ENCODE measurements at places on chromosomes 1 and 21. TPM values are rescaled to one million over a fixed set of nuclear protein-coding genes. Genes with fewer than 3 reads are reported as not detected.
A peak's percentile ranks its signal among the peaks of the same experiment; 100 is the strongest.

NTMT2 gene
- not detected for total RNA-seq

CD53 gene
- not detected for total RNA-seq

CRNN gene
- not detected for total RNA-seq

LIX1L gene
- 12.5 TPM for total RNA-seq

LRRC53 gene
- total RNA-seq: not detected

CELA2B gene
- total RNA-seq: not detected

TPR gene
- total RNA-seq: 39.3 TPM

- H3K4me1 ChIP-seq: peaks cover 10% of the 10 kb centered on the region
- peaks cover 10% of the 10 kb centered on the region for H3K36me3 ChIP-seq
- H3K27ac ChIP-seq: no peak overlapping the region
- H3K4me3 ChIP-seq: no peak overlapping the region
- H3K27me3 ChIP-seq: no peaks in the 10 kb centered on the region
These were observed 7.6 kb downstream of the MTF1 start for GRCh38 chr1:37851782-37852210.

DNA sequence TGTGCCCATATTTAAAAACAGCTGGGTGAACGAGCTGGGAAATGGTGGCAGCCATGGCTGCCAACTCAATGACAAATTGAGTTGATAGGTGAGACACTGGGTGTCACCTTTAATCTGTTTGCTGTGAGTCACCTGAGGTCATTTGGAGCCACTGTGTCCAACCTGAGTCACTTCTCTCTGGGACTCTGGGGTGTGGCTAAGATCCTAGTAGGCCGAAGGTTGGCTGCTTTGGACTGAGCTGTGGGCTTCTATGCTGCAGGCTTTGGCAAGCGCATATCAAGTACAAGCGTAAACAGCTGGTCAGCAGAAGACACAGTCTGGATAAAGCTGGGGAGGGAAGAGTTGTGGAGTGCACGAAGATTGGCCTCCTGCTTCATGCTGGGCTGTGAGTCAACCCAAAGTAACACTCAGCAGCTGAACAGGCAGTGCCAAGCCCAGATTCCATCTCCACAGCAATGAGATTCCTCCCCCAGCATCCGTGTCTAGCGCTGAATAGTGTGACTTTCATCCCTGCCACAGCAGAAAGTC is 24.0 kb downstream of the TEX35 start:
- DNase-seq: peak; percentile 94
- H3K4me3 ChIP-seq: peak overlapping the region; percentile 46
- H3K27ac ChIP-seq: peak overlapping the region; percentile 99
- no peaks in the 10 kb centered on the region for H3K27me3 ChIP-seq

DNA sequence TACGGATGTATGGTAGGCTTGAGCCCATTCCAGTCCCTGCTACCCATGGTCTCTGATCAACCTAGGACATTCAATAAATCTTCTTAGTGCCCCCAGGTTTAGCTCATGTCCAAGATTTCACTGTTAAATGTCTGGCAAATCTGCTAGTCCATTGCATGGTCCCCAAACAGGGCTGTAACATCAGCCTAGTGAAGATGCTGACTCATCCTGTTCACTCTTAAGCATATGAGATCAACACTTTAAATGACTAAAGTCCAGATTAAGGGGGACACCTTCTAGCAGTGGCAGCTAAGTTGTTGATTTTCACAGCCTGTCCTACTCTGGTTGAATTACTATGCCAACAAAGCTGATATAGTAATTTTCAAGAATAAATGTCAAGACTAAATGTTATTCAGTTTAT is 46.5 kb upstream of the NUF2 start:
- H3K27me3 ChIP-seq: no peaks in the 10 kb centered on the region
- H3K27ac ChIP-seq: no peak overlapping the region
- H3K36me3 ChIP-seq: peaks cover 19% of the 10 kb centered on the region
- H3K4me3 ChIP-seq: no peak overlapping the region
- no peak for DNase-seq

DNA sequence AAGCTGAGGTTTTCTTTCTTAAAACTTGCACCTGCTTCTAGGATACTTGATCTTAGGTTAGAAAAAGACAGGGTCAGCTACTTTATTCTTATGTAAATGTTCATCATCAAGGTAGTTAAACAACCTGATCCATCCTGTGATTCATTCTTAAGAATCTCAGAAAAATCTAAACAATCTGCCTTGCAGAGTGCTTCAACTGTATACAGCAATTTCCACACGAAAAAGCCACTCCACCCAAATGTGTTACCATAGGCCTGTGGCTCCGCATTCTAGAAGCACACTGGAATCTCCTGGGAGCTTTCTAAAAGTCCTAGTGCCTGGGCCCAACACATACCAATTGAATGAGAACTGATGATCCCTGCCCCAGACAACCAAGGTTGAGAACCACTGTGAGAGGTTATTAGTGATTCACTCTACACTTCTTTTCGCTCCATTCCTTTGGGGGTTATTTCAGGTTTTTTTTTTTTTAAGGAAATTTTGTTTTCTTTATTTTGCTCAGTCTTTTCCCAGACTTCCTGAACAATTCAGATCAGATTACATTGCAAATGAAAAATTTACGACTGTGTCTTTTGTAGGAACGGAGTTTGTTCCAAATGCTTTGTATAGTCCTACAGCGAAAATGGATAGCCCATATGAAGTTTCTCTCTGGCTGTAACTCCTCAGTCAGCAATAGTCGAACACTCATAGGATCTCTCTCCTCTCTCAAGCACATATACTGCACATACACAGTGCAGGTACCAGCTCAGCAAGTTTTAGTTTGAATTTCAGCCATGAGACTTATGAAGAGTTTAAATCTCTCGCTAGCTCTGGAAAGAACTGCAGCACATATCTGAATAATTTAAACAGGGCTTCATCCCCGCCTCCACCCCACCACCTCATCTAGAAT is 16.1 kb downstream of the SMYD2 start:
- H3K4me1 ChIP-seq: peaks cover 23% of the 10 kb centered on the region
- no peaks in the 10 kb centered on the region for H3K36me3 ChIP-seq
- peak overlapping the region; percentile 3 for H3K4me3 ChIP-seq

- no peaks in the 10 kb centered on the region for H3K27me3 ChIP-seq
- H3K4me3 ChIP-seq: no peak overlapping the region
- peak; percentile 90 for DNase-seq
- H3K4me1 ChIP-seq: peaks cover 14% of the 10 kb centered on the region
- H3K27ac ChIP-seq: peak overlapping the region; percentile 96
These were observed 1770.9 kb downstream of the BRINP3 start for GRCh38 chr1:188706742-188707141.

GRCh38 chr1:156897078-156897825 is 3.7 kb downstream of the PEAR1 start:
- H3K27me3 ChIP-seq: no peaks in the 10 kb centered on the region
- H3K36me3 ChIP-seq: no peaks in the 10 kb centered on the region
- H3K27ac ChIP-seq: peak overlapping the region; percentile 81
- H3K4me1 ChIP-seq: peaks cover 34% of the 10 kb centered on the region
- H3K4me3 ChIP-seq: peak overlapping the region; percentile 57
- DNase-seq: peak; percentile 74

- no peaks in the 10 kb centered on the region for H3K27me3 ChIP-seq
- H3K4me3 ChIP-seq: no peak overlapping the region
- no peaks in the 10 kb centered on the region for H3K4me1 ChIP-seq
- no peak overlapping the region for H3K27ac ChIP-seq
These were observed 54.6 kb upstream of the SIPA1L2 start for GRCh38 chr1:232684371-232685105.

- no peaks in the 10 kb centered on the region for H3K27me3 ChIP-seq
- peaks cover 23% of the 10 kb centered on the region for H3K36me3 ChIP-seq
- peak overlapping the region; percentile 45 for H3K4me3 ChIP-seq
- peak overlapping the region; percentile 41 for H3K27ac ChIP-seq
- H3K4me1 ChIP-seq: peaks cover 56% of the 10 kb centered on the region
- peak; percentile 56 for DNase-seq
These were observed 8.7 kb downstream of the PDXK start for GRCh38 chr21:43727519-43728153.

- no peak overlapping the region for H3K4me3 ChIP-seq
- H3K4me1 ChIP-seq: peaks cover 6% of the 10 kb centered on the region
- no peak for DNase-seq
- peaks cover 23% of the 10 kb centered on the region for H3K27me3 ChIP-seq
- no peak overlapping the region for H3K27ac ChIP-seq
These were observed 10.6 kb downstream of the SPRR5 start for GRCh38 chr1:152957561-152957960.

DNA sequence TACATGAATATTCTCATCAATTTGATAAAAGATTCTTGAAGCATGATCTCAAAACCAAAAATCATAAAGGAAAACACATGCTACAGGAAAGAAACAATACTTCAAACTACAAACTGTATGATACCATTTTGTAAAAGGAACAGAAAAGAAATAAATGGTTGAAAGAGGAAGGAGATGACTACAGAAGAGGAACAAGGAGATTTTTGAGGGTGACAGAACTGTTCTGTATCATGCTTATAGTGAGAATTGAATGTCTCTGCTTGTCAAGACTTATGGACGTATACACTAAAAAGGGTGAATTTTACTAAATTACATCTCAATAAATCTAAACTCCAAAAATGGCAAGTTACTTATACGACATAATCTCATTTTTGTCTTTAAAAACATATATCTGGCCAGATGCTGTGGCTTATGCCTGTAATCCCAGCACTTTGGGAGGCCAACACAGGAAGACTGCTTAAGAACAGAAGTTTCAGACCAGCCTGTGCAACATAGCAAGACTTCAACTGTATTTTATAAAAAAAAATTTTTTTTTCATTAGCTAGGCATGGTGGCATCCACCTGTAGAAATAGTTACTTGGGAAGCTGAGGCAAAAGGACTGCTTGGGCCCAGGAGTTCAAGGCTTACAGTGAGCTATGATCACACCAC is 125.4 kb downstream of the EIF4G3 start:
- DNase-seq: no peak
- no peak overlapping the region for H3K4me3 ChIP-seq
- no peaks in the 10 kb centered on the region for H3K36me3 ChIP-seq
- no peak overlapping the region for H3K27ac ChIP-seq
- peaks cover 9% of the 10 kb centered on the region for H3K4me1 ChIP-seq

DNA sequence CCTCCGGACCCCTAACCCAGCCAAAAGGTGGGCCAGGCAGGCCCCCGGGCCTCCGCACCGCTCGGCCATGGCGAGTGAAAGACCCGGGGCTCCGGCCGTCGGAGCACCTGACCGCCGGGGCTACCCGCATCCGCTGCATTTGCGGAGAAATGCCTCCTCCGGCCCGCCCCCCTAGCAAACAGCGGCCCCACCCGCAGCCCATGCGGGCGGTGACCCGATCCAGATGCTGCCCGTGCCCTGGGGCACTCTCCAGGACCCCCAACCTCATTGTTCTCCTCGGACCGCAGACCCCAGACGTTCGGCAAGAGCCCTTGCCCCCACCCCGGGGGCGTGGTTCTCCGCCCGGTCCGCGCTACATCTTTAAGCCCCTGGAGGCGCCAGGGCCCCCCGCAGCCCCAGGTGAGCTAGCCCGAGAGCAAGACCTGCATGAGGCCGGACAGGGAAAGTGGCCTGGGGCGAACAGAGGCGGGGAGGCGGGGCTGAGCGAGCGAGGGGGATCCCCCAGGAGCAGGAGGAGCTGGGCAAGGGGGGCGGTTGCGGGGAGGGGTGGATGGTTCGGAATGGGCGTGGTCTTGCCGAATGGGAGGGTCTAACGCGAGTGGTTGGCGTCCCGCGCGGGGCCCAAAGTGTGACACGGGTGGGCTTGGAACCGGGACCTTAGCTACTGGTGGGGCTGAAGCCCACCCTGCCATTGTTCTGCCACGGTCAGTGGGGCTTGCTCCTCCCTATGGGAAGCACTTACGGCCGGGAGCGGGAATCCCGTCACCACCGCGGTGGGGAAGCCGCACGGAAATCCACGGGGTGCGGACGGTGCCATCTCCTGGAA is 6.3 kb upstream of the CRYBG2 start:
- no peak for DNase-seq
- peaks cover 22% of the 10 kb centered on the region for H3K4me1 ChIP-seq
- H3K27me3 ChIP-seq: no peaks in the 10 kb centered on the region
- H3K36me3 ChIP-seq: no peaks in the 10 kb centered on the region
- H3K4me3 ChIP-seq: no peak overlapping the region

- no peaks in the 10 kb centered on the region for H3K27me3 ChIP-seq
- H3K4me1 ChIP-seq: no peaks in the 10 kb centered on the region
- no peaks in the 10 kb centered on the region for H3K36me3 ChIP-seq
- H3K27ac ChIP-seq: no peak overlapping the region
These were observed 47.6 kb downstream of the ST3GAL3 start for GRCh38 chr1:43754892-43755291.
